ENCODE measurements at places on chromosomes 3 and 15.
A peak's percentile ranks its signal among the peaks of the same experiment; 100 is the strongest.

DNA sequence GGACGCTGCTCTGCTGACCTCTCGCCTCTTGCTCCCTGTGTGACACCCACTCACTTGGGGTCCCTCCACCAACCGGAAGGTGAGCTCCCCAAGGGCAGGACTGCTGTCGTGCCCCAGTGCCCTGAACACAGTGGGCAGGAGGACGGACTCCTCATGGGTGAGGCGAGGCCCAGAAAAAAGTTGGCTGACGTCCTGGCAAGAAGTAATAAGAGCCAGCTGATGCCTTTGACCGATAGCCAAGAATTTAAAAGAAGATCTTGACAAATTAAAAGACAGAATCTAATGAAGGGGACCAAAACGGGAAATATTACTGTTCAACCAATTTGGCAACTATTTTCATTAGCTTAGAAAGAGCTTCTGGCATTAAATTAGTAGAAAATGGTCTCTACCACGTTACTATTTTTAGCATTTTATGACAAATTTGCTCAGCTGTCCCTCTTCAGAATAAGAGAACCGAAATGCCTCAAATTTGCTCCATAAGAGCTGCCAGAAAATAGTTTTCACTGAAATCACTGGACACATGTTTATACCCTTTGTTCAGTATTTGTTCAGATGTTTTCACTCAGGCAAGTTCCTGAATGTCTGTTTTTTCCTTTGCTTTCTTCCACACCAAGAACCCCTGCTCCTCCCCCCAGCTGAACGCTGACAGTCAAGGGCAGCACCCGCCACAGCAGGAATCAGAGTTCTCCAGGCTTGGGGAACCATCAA, 60.5 kb downstream of the XXYLT1 start:
- DNase-seq, result no peak

- DNase-seq, result no peak
Observed at GRCh38 chr15:47750030-47750739, 32.9 kb downstream of the SEMA6D start.

GRCh38 chr3:48456456-48456855, 9.9 kb downstream of the ATRIP start:
- no peak for DNase-seq

DNA sequence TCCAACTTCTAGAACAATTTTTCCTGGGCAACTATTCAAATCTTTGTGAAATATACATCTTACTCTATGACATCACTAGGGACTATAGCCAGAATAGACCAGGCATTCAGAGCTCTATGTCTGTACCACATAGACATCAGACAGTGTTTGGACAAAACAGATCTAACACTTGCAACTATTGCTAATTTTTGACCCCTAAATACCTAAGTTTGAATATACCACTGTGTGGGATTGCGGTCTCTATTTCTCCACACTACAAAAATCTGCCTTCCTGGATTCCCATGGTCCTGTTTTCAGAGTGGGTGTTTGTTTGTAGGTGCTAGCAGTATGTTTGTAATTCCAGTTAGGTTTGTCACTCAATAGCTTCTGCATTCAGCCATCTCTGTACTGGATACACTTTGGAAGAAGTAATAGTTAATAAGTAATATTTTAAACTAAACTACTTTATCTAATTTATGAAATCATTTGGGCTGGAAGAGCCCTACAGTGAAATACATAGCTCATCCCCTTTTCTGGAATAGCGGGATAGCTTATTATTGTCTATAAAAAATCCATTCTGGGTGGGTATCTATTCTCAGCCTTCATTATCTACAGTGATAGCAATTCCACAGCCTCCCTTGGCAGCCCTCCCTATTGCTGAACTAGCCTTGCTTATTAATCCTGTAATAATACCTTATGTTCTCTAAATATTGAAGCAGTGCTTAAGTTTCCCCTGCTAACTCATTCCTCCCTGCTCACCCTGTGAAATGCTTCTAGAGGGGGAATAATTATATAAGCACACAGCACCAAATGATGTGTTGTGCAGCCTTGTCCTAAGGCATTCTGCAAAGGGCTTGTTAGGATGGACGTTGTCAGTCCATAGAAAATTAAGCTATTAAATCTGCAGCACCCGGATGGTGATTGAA, 49.4 kb downstream of the RBMS3 start:
- no peak for DNase-seq

DNA sequence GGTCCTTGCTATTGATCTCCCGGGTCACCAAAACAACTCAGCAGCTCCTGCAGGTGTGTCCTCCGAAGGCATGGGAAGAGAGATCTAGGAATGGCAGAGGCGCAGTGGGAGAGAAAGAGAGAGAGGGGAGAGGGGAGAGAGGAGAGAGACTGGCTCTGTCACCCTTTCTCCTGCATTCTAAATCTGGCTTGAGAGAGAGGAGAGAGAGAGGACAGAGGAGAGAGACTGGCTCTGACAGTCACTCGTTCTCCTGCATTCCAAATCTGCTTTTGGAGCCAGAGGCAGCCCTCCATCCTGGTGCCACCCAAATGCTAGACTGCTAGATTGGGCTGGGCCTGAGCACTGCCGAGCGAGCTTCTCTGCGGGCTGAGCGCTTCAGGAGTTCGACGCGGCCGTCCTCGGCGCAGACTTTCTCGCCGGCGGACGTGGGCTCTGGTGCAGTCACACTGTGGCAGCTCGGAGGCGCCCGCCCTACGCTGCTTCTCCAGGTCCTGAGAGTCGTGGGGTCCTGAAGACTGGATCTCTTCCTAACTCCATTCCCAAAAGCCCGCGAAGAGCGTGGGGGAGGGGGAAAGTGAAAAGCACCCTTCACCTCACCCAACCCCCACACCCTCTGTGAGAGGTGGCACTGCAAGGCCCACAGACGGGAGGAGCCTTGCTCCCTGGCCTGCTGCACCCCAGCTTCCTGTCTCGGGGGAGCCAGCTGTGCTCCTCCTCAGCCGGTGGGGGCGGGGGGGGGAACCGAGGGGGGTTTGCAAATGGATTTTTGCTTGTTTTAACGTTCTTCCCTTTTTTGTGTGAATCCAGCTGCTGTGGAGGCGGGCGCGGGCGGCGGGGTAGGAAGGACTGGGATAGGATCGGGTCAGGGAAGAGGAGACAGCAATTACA, 222.3 kb downstream of the MEIS2 start:
- DNase-seq, result no peak

DNA sequence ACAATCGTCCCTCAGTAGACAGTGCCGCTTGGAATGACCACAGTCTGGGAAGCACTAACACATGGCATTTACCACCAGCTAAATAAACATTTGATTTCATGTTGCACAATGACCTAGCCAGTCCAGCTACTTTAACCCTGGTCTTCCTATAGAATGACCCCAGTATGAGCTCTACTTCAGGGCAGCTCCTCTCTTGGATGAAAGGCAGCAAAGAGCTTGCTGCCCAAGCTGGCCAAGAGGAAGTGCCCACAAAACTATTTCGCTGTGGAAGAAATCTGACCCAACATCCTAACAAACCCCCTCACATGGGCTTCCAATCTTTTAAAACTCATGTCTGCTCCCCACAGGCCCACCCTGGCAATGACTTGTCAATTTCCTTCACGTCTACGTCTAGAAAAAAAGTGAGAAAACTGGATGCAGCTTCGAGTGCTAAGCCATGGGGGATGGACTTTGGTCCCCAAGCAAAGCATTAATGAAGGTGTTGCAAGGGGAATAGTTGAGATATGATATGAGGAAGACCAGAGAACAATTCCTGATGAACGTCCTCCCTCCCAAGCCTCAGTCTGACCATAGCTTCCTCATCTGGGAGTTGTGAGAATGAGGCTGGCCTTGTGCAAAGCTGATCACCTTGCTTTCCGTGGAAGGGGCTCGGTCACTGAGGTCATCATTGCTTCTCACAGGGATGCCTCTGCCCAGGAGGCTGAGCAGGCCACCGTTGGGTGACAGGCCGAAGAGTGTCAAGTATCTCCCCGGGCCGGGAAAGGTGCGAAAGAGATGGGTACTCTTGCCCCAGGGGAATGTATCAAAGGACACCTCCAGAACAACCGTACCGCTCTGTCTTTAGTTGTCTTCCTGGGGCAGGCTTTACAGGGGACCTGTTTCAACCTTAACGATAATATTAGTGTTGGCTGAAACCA, 964 bp downstream of the SLC25A20 start:
- DNase-seq, result peak; percentile 51

- no peak for DNase-seq
Observed at GRCh38 chr3:88936831-88937230, 170.6 kb upstream of the EPHA3 start.

GRCh38 chr15:95192923-95193322, 961.6 kb downstream of the MCTP2 start:
- DNase-seq, result no peak

DNA sequence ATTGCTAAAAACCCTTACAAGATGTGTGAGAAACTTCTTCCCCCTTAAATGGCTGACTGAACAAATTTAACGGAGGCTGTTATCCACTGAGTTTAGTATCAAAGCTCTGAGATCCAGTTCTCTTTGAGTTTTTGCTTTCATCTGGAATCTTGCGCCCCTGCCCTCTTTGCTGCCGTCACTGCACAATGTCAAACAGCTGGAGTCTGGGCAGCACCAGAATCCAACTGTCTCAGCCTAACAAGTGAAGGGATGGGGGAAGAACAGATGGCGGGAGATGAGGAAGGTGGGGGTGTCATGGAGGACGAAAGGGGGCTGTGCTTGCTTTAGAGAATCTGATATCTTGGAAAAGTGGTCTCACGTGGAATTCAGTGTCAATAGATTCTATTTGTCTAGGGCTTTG, 7.0 kb upstream of the BOC start:
- DNase-seq, result no peak

DNA sequence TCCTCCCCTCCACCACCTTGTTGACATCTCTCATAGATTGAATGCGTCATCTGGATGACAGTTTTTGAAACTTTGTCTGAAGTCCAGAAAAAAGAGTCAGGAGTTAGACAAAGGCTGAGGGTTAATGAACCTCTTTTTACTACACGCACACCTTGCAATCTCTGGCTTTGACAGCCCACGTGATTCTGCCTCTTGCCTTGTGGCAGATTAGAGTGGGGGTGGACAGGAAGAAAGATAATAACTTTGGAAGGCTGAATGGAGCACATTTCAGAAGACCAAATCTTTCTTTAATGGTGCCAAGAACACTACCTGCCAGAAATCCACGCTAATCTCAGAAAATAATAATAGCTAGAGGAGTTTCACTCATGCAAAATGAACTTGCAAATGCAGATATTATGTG, 327.9 kb upstream of the TRIM42 start:
- DNase-seq, result no peak

DNA sequence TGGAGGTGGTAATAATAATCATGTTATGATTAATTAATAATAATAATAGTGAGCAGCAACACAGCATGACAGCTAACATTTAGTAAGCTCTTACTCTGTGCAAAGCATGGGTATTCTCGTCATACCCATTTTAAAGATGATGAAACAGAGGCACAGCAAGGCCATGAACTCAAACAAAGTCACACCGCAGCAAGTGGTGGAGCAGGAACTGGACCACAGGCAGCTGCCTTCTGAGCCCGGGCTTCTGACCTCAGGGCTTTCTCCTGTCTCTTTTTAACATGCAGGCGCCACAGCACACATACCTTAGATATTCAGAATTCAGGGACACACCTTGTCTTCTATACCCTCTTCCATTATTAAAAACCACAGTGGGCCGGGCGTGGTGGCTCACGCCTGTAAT, 50.7 kb upstream of the SPATA12 start:
- DNase-seq, result no peak
